Activated T-helper 1 cell treated with anti-CD3 and anti-CD28 coated beads, Interleukin-12 subunit alpha, Interleukin-12 subunit beta, Interleukin-2, Interleukin-4 antibody, amounts not matched to agents 30 ng/mL and 10 ng/mL and 1 ng/mL, durations not matched to agents 14 hours and 24 hours and 36 hours (primary cell): ENCODE measurements at places on chromosomes 7 and 10. TPM values are rescaled to one million over a fixed set of nuclear protein-coding genes. Genes with fewer than 3 reads are reported as not detected.

RHBDD2 gene
- total RNA-seq: 59.9 and 63.9 TPM in 2 replicates

PSAP gene
- total RNA-seq: 117 and 122 TPM in 2 replicates

CPN1 gene
- total RNA-seq: not detected in 2 replicates

SUN3 gene
- not detected in 2 replicates for total RNA-seq

GRB10 gene
- total RNA-seq: 2.8 and 3.6 TPM in 2 replicates

KLF14 gene
- not detected in 2 replicates for total RNA-seq

OR2A42 gene
- total RNA-seq: not detected in 2 replicates

FAM25G gene
- total RNA-seq: not detected in 2 replicates

ELOVL3 gene
- total RNA-seq: 0.18 TPM in 1 of 2 replicates, not detected in the other

LIPK gene
- total RNA-seq: not detected in 2 replicates

ENTPD1 gene
- 25.8 and 26.3 TPM in 2 replicates for total RNA-seq

HOXA7 gene
- not detected in 2 replicates for total RNA-seq

BEND7 gene
- not detected in 2 replicates for total RNA-seq

ZNF273 gene
- total RNA-seq: 8.5 and 9.3 TPM in 2 replicates

LHFPL3 gene
- not detected in 2 replicates for total RNA-seq

LGI1 gene
- total RNA-seq: not detected in 2 replicates

CALHM1 gene
- total RNA-seq: not detected in 2 replicates

WIPF3 gene
- total RNA-seq: not detected in 2 replicates

SAP25 gene
- 9.1 and 11.2 TPM in 2 replicates for total RNA-seq

ASB4 gene
- total RNA-seq: not detected in 2 replicates

LFNG gene
- 34.8 and 34.9 TPM in 2 replicates for total RNA-seq

CALML5 gene
- not detected in 2 replicates for total RNA-seq

FAM241B gene
- 10.2 and 10.9 TPM in 2 replicates for total RNA-seq

FEZF1 gene
- not detected in 2 replicates for total RNA-seq

SRRM3 gene
- total RNA-seq: not detected in 2 replicates
